ENCODE measurements at places on chromosomes 4 and X.

DNA sequence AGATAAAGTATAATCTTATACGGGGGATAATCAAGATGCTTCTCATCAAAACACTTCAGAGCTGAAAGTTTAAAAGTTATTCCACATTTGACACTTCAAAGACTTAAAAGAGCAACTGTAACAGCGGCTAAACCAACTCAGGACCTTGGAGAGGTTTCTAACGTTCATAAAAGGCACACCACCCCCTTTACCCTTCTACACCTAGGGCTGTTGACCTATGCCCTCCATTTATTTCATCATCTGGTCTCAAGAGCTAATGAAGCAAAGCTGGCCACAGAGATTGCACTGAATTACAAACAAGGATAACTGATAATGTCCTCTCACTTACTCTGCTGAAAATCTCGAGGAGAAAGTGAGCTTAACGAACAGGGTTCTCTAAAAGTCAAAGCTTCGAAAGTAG, 1.1 kb upstream of the RPS6KA6 start:
- no peak for DNase-seq

DNA sequence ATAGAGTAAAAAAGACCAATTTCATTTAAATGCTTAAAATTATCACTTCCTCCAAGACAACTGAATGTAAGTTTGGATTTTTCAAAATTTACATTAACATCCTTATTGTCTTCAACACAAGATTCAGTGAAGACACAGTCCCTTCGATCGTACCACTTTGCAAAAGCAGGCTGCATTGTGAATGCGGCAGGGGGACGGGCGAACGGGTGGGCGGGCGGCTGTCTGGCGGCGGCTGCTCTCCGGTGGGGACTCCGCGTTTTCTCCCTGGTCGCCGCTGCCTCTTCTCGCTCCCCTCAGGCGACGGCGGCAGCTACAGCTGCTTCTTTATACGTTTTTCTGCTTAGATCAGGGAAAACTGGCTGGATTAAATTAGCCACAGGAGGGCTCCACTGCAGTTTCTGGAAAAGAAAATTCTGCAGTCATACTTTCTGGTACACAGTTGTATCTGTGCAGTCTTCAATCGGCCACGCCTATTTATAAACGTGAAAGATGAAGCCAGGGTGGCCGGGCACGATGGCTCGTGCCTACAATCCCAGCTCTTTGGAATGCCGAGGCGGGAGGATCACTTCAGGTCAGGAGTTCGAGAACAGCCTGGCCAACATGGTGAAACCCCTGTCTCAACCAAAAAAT, 33.9 kb upstream of the HPF1 start:
- no peak for DNase-seq

DNA sequence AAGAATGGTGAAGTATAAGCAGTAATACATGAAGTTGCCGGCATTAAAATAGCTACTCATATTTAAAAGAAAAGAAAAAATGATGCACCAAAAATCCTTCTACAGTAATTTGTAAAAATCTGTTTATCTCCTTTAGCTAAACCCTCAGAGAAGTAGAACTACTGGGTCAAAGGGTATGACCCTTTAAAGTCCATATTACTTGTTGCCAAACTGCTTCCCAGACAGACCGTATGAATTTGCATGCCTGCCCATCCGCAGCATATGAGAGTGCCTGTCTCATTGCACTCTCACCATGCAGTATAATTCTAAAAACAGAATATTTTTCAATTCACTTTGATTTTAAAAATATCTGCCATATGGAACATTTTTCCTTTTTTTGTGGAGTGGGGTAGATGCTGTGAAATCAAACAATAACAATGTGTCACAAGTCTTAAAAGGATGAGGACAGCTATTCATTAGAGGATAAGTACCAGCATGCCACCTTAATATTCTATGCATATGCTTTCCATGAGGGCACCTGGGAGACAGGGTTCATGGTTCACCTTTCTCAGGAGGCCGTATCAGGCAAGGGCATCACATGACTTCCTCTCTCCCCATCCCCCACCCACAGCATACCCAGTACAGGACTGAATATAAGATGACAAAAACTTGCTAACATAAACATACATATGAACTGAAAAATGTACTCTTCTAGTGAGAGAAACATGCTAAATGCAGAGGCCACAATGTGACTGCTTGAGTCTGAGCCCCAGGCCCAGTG, 17.8 kb downstream of the ZDHHC9 start:
- DNase-seq: no peak

- no peak for DNase-seq
Observed at GRCh38 chr4:141686879-141687278, 50.5 kb downstream of the IL15 start.

DNA sequence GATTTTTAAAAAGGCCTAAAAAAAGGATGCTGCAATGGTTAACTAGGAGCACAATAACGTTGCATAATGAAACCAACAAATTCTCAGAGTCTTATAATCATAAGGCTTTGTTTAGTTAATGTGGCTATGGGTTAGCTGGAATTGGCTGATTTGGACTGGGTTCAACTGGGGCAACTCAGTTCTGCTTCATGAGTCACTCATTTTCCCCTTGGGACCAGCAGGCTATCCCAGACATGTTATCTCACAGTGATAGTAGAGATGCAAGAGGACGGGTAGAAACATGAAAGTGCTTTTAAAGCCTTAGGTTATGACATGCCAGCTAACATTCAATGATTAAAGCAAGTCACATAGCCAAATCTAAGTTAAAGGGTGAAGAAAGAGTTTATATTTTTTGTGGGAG, 189.2 kb upstream of the GK2 start:
- no peak for DNase-seq

- no peak for DNase-seq
Observed at GRCh38 chr4:23038626-23039491, 346.1 kb downstream of the GBA3 start.

DNA sequence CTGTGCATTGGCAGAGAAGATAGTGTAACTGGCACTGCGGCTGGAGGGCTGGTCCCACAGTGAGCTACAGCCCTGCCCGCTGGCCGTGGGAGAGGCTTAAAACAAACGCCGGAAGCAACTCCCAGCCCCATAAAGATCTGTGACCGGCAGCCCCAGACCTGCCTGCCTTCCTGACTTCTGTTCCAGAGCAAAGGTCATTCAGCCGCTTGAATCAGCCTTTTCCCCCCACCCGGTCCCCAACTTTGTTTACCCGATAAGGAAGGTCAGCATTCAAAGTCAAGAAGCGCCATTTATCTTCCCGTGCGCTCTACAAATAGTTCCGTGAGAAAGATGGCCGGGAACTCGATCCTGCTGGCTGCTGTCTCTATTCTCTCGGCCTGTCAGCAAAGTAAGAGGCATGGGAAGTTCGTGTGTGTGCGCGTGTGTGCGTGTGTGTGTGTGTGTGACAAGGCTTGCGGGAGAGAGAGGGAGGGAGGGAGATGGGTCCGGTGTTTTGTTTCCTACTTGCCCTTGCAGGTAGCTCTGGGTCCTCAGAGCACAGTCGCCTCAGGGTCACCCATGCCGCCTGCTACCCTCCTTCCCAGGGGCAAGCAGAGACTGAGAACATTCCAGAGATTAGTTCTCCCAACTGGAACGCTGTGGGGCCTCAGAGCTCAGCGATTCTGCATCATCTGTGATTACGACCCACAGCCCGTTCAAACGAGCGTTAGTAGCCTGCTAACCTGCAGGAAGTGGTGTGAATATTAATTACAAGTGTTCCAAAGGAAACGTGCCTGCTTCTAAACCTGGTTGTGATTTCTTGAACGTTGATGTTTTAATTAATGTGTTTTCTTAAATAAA, at the start of gene MGST2:
Gene MGST2 (plus strand): TSS at position 130 of the 840 bp plus-strand sequence. CDS start 201 bp downstream, at position 331.
- DNase-seq: peak; percentile 1

DNA sequence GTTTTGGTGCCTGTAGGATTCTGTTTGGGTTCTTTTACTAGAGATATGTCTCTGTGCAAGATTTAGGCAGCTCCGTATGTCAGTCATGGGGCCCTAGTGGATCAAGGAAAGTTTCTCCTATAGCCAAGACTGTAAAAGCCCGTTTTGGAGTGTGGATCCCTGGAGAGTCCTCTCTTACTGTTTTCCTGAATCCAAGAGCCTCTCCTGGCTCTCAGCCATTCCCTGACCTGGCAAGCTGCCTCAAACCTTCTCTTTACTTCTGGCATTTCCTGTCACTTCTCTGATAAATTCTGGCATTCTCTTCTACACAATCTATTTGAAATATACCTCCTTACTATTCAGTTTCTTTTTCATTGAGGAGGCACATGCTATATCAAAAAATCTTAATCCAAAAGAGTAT, 41.4 kb downstream of the DCAF12L2 start:
- DNase-seq: no peak

GRCh38 chrX:8867406-8867805, 66.2 kb upstream of the FAM9A start:
- DNase-seq: no peak

DNA sequence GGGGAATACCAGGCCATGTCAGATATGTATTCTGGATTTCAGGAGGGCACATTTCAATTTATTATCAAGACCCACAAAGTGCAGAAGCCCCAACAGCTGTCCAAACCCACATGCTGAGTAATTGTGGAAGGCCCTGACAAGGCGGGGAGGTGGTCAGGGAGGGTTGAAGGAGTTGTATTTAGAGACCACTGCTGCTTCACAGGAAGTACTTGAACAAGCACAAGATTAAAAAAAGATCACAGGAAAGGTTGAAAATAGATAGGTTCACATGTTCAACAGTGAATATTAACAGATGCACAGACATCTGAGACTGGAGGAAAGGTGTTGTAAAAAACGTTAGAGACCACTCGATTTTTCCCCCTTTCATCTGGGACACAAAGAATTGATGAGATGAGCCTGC, 17.9 kb downstream of the ATP8A1 start:
- DNase-seq: no peak

- no peak for DNase-seq
Observed at GRCh38 chrX:153974003-153974725, 1.6 kb downstream of the TMEM187 start.

GRCh38 chr4:3365326-3365725, 72.5 kb downstream of the RGS12 start:
- DNase-seq: no peak

DNA sequence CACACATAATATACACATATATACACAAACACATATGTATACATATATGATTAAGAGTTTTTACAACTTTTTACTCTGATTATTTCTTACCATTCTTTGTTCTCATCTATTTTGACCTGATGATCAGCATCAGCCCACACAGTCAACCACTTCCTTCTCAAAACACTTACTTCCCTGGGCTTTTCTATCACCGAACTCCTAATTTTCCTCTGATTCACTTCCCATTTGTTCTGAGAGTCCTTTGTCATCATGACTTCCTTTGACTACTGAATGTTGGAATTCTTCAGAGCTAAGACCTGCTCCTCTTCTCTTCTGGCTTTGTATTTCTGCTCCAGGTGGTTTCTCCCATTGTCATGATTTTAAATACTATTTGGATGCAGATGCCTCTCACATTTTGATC, 209.5 kb upstream of the AFF2 start:
- DNase-seq: no peak

DNA sequence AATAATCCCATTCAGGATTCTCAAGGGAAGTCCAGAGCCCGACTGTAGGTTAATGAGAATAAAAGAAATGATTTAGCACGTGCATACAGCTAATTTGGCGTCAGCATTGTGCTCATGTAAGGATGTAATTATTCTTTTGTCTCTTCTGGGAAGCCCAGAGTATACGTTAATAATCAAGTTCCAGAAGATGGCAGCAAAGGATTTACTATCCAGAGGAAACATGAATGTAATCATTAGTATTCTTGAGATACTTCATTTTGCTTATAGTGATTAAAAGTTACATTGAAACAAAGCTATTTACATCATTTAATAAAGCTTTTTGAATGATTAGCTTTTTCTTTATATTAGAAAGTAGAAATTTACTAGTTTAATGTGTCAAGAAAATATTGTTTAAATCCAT, 27.1 kb upstream of the MAP9 start:
- no peak for DNase-seq

DNA sequence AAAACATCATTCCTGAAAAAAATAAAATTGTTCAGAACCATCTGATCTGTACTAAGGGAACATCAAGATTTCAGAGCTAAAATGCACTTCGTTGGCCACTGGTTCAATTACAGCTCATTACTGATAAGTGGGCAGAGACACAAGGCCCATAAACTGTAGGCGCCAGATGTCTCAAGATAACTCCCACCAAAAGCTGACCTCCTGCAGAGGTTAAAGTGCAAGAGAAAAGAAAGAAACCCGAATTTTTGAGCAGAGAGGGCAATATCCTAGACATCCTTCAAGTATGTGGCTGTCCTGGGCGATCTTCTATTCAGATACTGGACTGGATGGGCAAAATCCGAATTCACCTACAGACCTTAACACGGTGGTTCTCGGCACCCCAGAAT, 660 bp downstream of the GEMIN8 start:
- DNase-seq: no peak

DNA sequence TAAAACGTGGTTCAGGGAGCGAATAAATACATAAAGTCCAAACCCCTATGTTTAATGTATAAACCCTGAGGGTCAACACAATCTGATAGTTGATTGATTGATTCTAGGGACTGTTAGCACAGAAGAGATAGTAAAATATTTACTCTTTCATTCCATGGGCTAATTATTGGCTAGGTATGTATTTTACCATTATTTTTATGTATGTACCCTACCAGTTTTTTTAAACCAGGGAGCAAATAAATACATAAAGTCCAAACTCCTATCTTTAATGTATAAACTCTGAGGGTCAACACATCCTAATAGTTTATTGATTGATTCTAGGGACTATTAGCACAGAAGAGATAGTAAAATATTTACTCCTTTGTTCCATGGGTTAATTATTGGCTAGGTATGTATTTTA, 40.0 kb downstream of the ZFX start:
- DNase-seq: no peak

- DNase-seq: no peak
Observed at GRCh38 chr4:181952478-181952877, 290.7 kb upstream of the TENM3 start.

DNA sequence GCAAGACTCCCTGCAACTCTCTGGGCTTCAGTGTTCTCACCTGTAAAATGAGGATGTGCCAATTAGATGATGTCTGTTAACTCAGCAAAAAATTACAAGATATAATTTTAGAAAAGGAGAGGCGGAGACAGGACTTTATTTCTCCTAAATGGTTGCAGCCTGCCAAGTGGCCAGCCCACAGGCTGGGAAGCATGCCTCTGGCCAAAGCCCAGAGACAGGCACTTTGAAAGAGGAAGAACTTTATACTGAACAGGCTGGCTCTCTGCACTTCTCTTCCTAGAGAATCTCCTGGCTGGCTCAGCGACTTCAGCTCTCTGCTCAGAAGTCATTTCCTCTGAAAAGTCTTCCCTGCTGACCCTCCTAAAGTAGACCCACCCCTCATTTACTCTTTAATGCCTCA, 3.7 kb downstream of the PRDM5 start:
- no peak for DNase-seq

DNA sequence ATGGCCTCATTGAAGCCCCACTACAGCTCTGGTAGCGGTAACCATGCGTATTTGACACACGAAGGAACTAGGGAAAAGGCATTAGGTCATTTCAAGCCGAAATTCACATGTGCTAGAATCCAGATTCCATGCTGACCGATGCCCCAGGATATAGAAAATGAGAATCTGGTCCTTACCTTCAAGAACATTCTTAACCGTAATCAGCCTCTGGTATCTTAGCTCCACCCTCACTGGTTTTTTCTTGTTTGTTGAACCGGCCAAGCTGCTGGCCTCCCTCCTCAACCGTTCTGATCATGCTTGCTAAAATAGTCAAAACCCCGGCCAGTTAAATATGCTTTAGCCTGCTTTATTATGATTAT, 876 bp downstream of the HPRT1 start:
- no peak for DNase-seq

GRCh38 chrX:1813809-1814208, 198.9 kb downstream of the ASMT start:
- DNase-seq: no peak

- DNase-seq: no peak
Observed at GRCh38 chrX:17860179-17860780, 818 bp downstream of the RAI2 start.

Measured in activated CD4-positive, CD25-positive, alpha-beta regulatory T cell (primary cell).